ENCODE measurements at places on chromosomes 12 and 14. TPM values are rescaled to one million over a fixed set of nuclear protein-coding genes. Genes with fewer than 3 reads are reported as not detected.

KRT4 gene
- total RNA-seq, result not detected

LRRK2 gene
- 4.1 TPM for total RNA-seq

NINJ2 gene
- 2.1 TPM for total RNA-seq

SLC25A47 gene
- not detected for total RNA-seq

LHX5 gene
- not detected for total RNA-seq

DNA sequence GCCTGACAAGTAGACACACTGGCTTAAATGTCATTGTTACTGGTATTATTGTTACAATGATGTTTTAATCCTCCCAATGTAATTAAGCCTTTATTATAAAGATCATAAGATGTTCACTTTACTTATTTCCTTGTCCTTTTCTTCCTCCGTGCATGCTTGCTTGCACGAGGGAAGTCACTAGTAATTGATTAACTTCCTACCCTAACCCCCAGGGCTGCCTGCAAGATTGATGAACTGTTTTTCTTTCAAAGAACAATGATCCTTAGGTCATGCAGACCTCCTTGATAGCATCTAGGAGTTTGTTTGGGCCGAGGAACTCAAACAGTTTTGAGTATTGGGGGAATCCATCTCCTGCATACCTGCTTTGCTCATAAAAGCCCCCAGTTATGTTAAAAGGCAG, 43.0 kb downstream of the GLRX5 start:
- no peak overlapping the region for H3K27ac ChIP-seq
- H3K4me3 ChIP-seq, result no peak overlapping the region
- no peak for DNase-seq
- H3K36me3 ChIP-seq, result no peaks in the 10 kb centered on the region
- H3K27me3 ChIP-seq, result no peaks in the 10 kb centered on the region

GRCh38 chr12:7609495-7609894, 56.2 kb downstream of the APOBEC1 start:
- DNase-seq, result no peak
- H3K36me3 ChIP-seq, result no peaks in the 10 kb centered on the region

- no peaks in the 10 kb centered on the region for H3K27me3 ChIP-seq
- no peaks in the 10 kb centered on the region for H3K4me1 ChIP-seq
- H3K4me3 ChIP-seq, result no peak overlapping the region
- H3K36me3 ChIP-seq, result no peaks in the 10 kb centered on the region
- H3K27ac ChIP-seq, result peak overlapping the region; percentile 1
Observed at GRCh38 chr14:22566845-22567244, 22.2 kb downstream of the DAD1 start.

GRCh38 chr12:43806737-43807072, 588 bp upstream of the TWF1 start:
- DNase-seq, result no peak
- no peaks in the 10 kb centered on the region for H3K27me3 ChIP-seq
- no peaks in the 10 kb centered on the region for H3K4me1 ChIP-seq
- H3K4me3 ChIP-seq, result peak overlapping the region; percentile 91
- H3K27ac ChIP-seq, result peak overlapping the region; percentile 96
- H3K36me3 ChIP-seq, result no peaks in the 10 kb centered on the region

DNA sequence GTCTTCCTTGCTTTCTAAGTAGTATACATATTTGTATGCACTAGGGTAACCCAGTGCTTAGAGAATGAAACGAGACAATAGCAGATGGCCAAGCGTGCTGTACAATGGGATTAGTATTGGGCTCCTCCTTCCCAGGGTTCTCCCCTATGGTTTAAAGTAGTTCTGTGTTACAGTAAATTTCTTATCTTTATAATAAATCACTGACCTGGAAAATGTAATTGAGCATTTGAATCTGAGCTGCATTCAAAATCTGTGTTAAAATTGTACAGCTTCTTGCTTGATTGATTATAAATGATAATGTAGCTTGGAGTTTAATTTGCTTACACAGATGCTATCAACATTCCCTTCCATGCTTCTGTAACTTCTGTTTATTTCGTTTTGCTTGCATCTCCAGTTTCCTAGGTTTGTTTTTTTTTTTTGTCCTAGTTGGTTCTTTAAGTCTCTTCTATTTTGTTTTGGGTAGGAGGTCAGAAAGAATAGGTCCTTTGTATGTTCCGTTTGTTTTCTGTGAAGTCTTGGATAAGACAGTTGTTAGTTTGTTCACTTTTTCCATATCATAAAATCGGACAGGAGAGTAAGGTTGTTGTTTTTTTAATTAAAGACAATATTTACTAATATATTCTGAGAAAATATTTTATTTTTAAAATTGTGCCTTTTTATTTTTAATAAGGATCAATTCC, 171.2 kb downstream of the ERC1 start:
- H3K27ac ChIP-seq, result no peak overlapping the region
- no peaks in the 10 kb centered on the region for H3K4me1 ChIP-seq
- DNase-seq, result no peak
- no peaks in the 10 kb centered on the region for H3K36me3 ChIP-seq
- no peak overlapping the region for H3K4me3 ChIP-seq
- H3K27me3 ChIP-seq, result no peaks in the 10 kb centered on the region

DNA sequence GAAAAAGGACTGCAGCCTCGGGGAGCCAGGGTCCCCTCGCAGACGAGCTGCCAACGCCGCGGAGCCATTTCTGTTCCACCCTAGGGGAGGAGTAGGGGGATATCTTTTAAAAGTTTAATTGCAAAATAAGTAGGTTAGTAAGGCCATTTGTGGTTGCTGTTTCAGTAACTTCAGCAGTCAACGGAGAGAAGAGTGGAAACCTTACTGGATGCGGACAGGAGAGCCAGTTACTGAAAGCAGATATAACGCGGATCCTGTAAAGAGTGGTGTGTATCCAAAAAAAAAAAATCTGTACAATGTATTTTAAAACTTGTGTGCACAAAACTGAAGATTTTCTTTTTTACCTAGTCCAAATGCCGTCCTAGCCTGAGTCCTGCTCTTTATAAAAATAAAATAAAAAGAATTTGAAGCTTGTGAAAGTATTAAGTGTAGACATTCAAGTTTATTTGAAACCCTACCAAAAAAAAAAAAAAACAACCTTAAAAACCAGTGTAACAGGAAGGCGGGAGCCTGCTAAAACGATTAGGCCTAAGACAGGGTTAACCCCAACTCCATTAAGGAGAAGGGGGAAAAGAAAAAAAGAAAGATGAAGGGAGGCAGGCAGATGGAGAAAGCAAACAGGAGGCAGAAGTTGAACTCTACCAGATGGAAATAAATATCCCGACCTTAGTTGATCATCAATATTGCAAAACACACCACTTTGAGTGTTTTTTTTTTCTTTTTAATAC, 1.0 kb upstream of the BTG1 start:
- no peaks in the 10 kb centered on the region for H3K4me1 ChIP-seq
- H3K4me3 ChIP-seq, result peak overlapping the region; percentile 61
- no peaks in the 10 kb centered on the region for H3K27me3 ChIP-seq
- DNase-seq, result no peak
- peak overlapping the region; percentile 99 for H3K27ac ChIP-seq
- no peaks in the 10 kb centered on the region for H3K36me3 ChIP-seq

- H3K36me3 ChIP-seq, result no peaks in the 10 kb centered on the region
- no peaks in the 10 kb centered on the region for H3K4me1 ChIP-seq
- DNase-seq, result no peak
- no peak overlapping the region for H3K27ac ChIP-seq
Observed at GRCh38 chr14:89902881-89903280, 51.6 kb downstream of the EFCAB11 start.

- H3K4me1 ChIP-seq, result peaks cover 12% of the 10 kb centered on the region
- no peaks in the 10 kb centered on the region for H3K36me3 ChIP-seq
- no peak overlapping the region for H3K4me3 ChIP-seq
- DNase-seq, result peak; percentile 76
Observed at GRCh38 chr14:68807148-68807600, 14.3 kb upstream of the ZFP36L1 start.

- no peaks in the 10 kb centered on the region for H3K4me1 ChIP-seq
- H3K27me3 ChIP-seq, result no peaks in the 10 kb centered on the region
- H3K27ac ChIP-seq, result no peak overlapping the region
- H3K36me3 ChIP-seq, result no peaks in the 10 kb centered on the region
Observed at GRCh38 chr12:76777765-76778216, 13.9 kb downstream of the ZDHHC17 start.

DNA sequence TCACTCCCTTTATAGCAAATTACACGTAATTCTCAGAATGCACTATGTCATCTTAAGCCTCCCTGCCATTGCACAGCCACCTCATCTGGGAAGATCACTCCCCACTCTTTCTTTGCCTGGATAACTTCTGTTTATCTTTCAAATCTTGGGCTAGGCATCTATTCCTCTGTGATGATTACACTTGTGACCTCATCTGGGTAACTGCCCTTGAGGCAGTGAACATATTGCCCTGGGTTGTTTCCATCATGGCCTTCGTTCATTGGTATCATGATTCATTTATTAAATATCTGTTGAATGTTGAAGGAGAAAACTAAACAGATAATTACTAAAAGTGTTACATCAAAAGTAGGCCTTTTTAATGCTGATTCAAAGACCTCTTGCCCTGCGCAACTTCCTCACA, 26.2 kb upstream of the PDE3A start:
- H3K27me3 ChIP-seq, result no peaks in the 10 kb centered on the region
- H3K36me3 ChIP-seq, result no peaks in the 10 kb centered on the region
- DNase-seq, result no peak
- no peaks in the 10 kb centered on the region for H3K4me1 ChIP-seq

- DNase-seq, result no peak
- no peak overlapping the region for H3K27ac ChIP-seq
- H3K4me1 ChIP-seq, result no peaks in the 10 kb centered on the region
- H3K4me3 ChIP-seq, result no peak overlapping the region
- no peaks in the 10 kb centered on the region for H3K27me3 ChIP-seq
Observed at GRCh38 chr12:129208566-129208965, 355.3 kb downstream of the GLT1D1 start.

DNA sequence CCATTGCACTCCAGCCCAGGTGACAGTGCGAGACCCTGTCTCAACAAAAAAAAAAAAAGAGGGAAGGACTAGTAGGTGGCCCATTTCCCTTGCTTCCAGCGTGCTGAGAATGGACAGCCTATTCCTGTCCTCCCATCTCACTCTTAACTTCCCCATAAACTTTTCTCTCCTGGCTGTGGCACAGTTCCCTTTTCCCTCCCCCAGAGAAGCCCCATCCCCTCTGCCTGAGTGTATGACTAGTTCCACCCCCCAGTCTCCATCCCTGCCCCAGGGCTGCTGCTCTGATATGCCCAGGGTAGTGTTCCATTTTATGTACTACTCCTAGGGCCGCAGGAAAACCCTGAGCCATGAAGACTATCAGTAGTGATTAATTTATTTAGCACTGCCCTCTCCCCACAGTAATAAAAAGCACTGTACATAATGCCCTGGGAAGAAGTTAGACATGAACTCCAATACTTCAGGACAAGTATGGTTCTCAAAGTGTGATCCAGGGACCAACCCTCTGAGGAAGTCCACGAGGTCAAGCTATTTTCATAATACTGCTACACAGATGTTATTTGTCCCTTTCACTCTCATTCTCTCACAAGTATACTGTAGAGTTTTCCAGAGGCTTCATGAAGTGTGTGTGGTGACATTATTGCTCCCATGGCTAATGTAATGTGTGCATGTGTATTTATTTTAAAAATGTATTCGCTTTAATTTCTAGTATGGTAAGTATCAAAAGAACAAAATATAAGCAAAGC, 11.5 kb upstream of the CHD4 start:
- H3K4me3 ChIP-seq, result no peak overlapping the region
- no peaks in the 10 kb centered on the region for H3K36me3 ChIP-seq
- no peak overlapping the region for H3K27ac ChIP-seq
- DNase-seq, result no peak
- no peaks in the 10 kb centered on the region for H3K27me3 ChIP-seq

DNA sequence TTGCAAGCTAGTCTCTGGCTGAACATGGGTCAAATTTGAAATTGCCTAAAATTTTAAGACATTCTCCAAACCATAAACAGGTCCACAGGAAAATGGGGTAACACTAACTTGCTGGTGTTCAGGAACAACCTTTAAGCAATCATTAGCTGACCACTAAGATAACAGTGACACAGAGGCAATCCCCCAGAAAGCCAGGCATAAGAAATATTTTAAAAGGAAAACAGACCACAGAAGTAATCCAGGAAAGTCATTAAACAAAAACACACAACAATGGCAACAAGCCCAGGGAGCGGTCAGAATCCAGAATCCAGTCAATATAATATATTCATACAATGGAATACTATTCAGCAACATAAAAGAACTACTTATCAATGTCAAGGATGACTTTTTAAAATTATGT, 59.1 kb downstream of the LRP6 start:
- H3K27me3 ChIP-seq, result no peaks in the 10 kb centered on the region
- H3K4me3 ChIP-seq, result no peak overlapping the region
- no peak for DNase-seq
- H3K27ac ChIP-seq, result no peak overlapping the region

GRCh38 chr14:53963320-53964227, 6.9 kb upstream of the BMP4 start:
- H3K27me3 ChIP-seq, result no peaks in the 10 kb centered on the region
- H3K4me3 ChIP-seq, result peak overlapping the region; percentile 19
- H3K4me1 ChIP-seq, result peaks cover 7% of the 10 kb centered on the region
- DNase-seq, result peak; percentile 45
- no peak overlapping the region for H3K27ac ChIP-seq

GRCh38 chr12:52823761-52824450, 10.0 kb upstream of the KRT4 start:
- H3K4me3 ChIP-seq, result no peak overlapping the region
- no peaks in the 10 kb centered on the region for H3K36me3 ChIP-seq
- no peaks in the 10 kb centered on the region for H3K27me3 ChIP-seq
- no peaks in the 10 kb centered on the region for H3K4me1 ChIP-seq
- no peak for DNase-seq

- no peak for DNase-seq
- H3K4me3 ChIP-seq, result no peak overlapping the region
- H3K4me1 ChIP-seq, result peaks cover 18% of the 10 kb centered on the region
- H3K27ac ChIP-seq, result no peak overlapping the region
Observed at GRCh38 chr14:105023144-105023543, 2.3 kb upstream of the CDCA4 start.

GRCh38 chr12:3646561-3647241, 106.2 kb downstream of the CRACR2A start:
- H3K27ac ChIP-seq, result no peak overlapping the region
- no peaks in the 10 kb centered on the region for H3K27me3 ChIP-seq
- no peaks in the 10 kb centered on the region for H3K4me1 ChIP-seq
- no peak overlapping the region for H3K4me3 ChIP-seq
- DNase-seq, result no peak
- H3K36me3 ChIP-seq, result no peaks in the 10 kb centered on the region

DNA sequence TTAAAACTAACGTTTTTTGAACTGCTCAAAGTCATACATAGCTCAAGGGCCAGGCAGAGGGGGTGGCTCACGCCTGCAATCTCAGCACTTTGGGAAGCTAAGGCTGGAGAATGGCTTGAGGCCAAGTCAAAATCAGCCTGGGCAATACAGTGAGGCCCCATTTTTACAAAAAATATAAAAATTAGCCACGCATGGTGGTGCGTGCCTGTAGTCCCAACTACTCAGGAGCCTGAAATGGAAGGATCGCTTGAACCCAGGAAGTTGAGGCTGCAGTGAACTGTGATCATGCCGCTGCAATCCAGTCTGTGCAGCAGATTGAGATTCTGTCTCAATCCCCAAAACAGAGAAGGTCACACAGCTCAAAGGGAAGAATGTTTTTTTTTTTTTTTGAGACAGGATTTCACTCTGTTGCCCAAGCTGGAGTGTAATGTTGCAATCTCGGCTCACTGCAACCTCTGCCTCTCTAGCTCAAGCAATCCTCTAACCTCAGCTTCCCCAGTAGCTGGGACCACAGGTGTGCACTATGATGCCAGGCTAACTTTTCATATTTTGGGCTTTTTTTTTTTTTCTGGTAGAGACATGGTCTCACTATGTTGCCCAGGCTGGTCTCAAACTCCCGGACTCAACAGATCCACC, 2.9 kb downstream of the RBM23 start:
- DNase-seq, result no peak
- no peak overlapping the region for H3K27ac ChIP-seq
- H3K4me3 ChIP-seq, result no peak overlapping the region
